ENCODE measurements at places on chromosomes 6 and 20.

DNA sequence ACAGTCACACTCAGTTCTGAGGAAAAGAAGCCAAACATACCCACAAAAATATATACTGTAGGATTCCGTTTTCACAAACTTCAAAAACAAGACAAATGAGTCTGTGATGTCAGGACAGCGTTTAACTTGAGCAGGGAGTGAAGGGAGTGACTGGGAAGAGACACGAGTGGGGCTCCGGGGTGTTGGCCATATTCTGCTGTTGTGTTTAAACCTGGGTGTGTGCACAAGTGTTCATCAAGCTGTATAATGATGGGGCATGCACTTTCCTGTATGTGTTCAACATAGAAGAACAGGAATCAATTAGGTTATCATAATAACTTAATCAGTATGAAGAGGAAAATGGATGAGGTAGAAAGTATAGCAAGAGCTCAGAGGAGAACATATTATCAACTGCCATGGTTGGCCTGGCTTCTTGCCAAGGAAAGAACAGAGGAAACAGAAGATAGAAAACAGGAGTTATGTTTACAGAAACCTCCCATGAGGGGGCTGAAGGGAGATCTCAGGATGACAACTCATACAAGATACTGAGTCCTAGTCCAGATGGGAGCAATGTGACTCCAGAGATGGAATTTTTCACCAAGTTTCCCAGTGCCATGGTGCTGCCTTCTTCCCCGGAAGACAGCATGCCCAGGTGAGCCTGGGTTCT is 15.1 kb upstream of the AFDN start:
- DNase-seq, result no peak

- no peak for DNase-seq
Measured at GRCh38 chr6:122790423-122791309, 1.6 kb downstream of the SMPDL3A start.

- no peak for DNase-seq
Measured at GRCh38 chr20:19598117-19598850, 159.8 kb upstream of the RIN2 start.

- no peak for DNase-seq
Measured at GRCh38 chr6:41032830-41033229, 6.2 kb downstream of the UNC5CL start.

DNA sequence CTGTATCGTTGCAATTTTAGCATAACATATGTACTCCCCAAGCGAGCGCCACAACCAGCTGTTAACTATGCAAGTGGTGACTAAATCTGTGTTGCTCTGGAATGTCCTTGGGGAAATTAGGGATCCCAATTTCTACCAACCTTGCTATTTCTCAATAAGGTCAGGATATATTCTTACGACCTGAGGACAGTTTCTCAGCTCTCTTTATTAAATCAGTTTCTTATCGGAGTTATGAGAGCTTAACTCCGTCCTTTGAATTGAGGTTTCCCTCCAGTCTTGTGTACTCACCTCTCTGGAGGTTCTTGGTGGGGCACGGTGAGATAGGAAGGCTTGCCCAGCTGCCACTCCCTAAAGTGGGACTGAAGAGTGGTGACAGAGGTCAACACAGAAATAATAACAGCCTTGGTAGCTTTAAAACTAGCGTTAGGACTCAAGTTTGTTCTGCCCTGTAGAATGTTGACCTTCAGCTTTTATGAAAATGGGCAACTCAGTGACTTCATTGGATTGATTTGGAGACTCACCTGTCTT is 694 bp downstream of the MRPS18B start:
- DNase-seq, result no peak

GRCh38 chr6:169905041-169905807 is 153.8 kb downstream of the ERMARD start:
- DNase-seq, result no peak

- DNase-seq, result no peak
Measured at GRCh38 chr6:524803-525202, 132.1 kb downstream of the HUS1B start.

GRCh38 chr6:2231438-2231837 is 14.0 kb downstream of the GMDS start:
- no peak for DNase-seq

GRCh38 chr20:62461157-62461556 is 14.6 kb downstream of the GATA5 start:
- DNase-seq, result no peak

DNA sequence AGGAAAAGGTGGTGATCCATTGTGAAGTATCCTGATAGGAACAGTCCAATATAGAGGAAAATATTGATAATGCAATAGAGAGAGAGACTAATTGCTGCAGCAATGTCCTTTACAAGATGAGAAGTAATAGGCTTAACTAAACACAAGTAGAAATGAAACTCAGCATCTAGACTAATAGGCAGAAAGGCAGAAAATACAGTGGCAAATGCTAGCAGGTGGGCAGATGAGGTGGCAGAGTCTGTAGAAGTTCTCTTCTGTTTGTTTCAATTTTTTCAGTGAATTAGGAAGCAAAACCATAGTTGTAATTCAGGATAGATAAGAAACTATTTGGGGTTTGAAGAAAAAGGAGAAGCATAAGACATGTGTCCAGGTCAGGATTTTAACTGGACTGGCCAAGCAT is 236.7 kb upstream of the HS3ST5 start:
- no peak for DNase-seq

DNA sequence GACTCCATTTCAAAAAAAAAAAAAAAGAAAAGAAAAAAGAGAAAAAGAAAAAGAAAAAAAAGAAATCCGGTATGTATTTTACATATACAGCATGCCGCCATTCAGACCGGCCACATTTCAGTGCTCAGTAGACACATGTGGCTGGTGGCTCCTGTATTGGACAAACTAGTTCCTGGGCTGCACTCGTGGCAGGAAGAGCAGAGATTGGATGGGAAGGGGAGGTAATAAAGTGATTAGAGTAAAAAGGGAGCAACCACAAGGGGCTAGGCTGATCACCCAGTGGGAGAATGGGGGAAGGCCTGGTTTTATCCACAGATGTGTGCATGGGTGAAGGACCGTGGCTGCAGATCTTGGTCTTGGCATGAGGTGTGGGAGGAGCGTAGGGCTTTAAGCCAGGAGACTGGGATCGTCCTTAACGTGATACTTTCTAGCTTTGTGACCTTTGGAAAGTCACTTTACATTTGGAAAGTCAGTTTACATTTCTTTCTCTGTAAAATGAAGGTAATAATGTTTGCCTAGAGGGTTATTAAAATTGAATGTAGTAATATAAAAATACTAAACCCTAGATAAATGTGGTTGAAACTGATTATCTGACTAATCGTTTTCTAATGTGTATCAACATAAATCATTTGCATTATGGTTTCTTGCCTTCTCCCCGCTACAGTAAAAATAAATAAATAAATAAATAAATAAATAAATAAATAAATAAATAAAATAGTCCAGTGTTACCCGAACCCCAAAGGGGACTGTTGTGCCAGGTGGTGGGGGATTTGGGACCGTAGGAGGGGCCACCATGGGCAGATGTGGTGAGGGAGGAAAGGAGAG is 869 bp upstream of the TRIM15 start:
- DNase-seq, result no peak

DNA sequence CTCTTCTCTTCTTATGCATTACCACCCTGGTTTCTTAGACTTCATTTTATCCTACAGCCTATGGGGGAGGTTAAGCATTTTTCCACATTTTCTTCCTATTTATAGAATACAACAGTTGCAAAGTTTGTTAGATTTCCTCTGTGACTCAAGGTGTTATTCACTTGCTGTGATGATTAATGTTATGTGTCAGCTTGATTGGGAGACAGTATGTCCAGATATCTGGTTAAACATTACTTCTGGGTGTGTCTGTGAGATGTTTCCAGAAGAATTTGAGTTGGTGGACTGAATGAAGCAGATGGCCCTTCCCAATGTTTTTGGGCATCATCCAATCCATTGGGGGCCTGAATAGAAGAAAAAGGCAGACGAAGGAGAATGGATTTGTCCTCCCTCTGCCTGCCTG is 131.3 kb downstream of the C6orf118 start:
- no peak for DNase-seq

DNA sequence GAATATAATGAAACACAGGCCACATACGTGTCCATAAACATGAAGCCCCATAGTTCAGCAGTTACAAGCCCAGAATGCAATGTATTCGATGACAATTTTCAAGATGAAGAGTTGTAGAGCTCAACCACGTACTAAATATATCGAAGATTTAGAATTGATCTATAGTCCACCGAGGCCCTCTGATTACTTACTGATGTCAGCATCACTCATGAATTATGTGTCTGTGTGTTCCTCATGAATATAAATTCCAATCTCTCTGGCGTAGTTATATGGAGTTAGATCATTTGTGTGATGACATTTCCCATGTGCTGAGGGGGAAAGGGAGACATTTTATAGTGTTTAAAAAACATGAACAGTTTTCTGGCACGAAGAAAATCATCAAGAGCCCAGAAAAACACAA is 97.5 kb downstream of the PFDN4 start:
- no peak for DNase-seq

GRCh38 chr6:17768881-17769280 is 62.2 kb upstream of the NUP153 start:
- DNase-seq, result no peak

- DNase-seq, result no peak
Measured at GRCh38 chr6:21395121-21395520, 198.4 kb upstream of the SOX4 start.

All from stimulated activated CD4-positive, alpha-beta T cell treated with anti-CD3 and anti-CD28 coated beads, Interleukin-15, amount 100 ng/mL, for 1 hour (primary cell).